ENCODE measurements at places on chromosomes 5 and 9. TPM values are rescaled to one million over a fixed set of nuclear protein-coding genes. Genes with fewer than 3 reads are reported as not detected.

QRFP gene
- not detected for total RNA-seq

SLC4A9 gene
- not detected for total RNA-seq

DNA sequence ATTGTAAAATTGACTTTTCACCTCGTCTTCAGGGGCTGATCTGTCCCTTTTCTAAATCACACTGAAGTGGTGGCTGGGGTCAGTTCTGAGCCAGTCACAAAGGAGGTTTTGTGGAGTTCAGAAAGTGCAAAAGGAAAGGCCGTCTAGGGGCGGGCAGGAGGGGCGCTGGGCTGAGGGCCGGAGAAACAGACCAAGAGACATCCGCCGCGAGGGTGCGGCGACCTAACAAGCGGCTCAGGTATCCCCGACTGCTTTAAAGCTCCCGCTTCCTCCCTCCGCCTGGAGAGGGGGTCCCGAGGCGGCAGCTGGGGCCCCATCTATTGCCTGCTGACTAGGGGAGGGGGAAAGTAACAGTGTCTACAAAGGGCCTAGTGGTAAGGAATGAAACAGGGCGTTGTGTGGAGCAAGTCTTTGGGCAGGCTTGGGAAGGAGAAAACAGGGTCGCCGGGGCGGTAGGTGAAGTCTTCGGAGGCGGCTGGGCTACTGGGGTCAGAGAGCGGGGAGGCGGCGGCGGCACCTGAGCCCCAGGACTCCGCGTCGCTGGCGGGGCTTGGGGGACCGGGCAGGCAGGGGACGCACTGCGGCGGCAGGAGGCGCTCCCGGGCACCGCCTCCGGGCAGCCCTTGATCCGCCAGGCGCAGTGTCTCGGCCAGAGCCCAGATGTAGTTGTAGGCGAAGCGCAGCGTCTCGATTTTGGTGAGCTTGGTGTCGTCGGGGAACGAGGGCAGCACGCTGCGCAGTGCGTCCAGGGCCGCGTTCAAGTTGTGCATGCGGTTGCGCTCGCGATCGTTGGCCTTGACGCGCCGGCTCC is 950 bp downstream of the NEUROG1 start:
- no peaks in the 10 kb centered on the region for H3K27me3 ChIP-seq
- H3K27ac ChIP-seq: no peak overlapping the region
- H3K36me3 ChIP-seq: no peaks in the 10 kb centered on the region
- H3K4me3 ChIP-seq: no peak overlapping the region
- no peak for DNase-seq

DNA sequence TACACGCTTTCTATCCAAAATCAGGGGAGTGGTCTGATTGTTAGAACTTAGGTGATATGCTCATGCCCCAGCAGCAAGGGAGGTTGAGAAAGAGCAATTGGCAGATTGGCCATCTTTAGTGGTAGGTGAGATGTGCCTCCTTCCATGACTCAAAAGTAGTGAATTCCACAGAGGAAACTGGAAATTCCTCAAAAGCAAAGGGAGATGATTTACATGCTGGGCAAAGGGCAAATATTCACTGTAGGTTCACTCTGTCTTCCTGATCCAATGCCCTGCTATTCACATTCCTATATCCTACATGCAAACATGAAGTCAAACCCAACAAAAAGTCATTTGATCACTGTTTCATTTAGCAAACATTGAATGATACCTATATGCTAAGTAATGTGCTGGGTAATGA is 130.1 kb upstream of the ZNF608 start:
- H3K27me3 ChIP-seq: no peaks in the 10 kb centered on the region
- no peak for DNase-seq
- H3K4me1 ChIP-seq: no peaks in the 10 kb centered on the region

DNA sequence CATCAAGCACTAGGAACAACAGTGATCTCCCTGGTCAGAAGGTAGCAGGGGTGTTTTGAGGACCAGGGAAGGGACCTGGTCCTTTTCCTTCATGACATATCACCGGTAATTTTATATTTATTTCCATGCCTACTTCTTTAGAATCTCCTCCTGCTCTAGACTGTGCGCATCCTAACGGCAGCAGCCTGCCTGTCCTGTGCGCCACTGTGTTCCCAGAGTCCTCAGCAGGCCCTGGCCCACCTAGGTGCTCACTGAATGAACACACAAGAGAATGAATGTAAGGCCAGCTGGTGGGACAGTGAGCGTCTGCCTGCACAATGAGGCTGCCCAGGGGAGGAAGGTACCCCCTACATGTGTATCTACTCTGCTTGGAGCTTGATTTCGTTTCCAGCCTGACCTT is 51.5 kb downstream of the C5orf15 start:
- H3K4me3 ChIP-seq: no peak overlapping the region
- no peak for DNase-seq
- no peaks in the 10 kb centered on the region for H3K4me1 ChIP-seq
- no peaks in the 10 kb centered on the region for H3K36me3 ChIP-seq
- H3K27ac ChIP-seq: no peak overlapping the region

TAF11L5 gene
- total RNA-seq: not detected

BARHL1 gene
- total RNA-seq: not detected

GRCh38 chr9:123696476-123696875 is 233.4 kb downstream of the DENND1A start:
- no peaks in the 10 kb centered on the region for H3K27me3 ChIP-seq
- no peak for DNase-seq
- no peak overlapping the region for H3K4me3 ChIP-seq
- no peaks in the 10 kb centered on the region for H3K4me1 ChIP-seq
- no peaks in the 10 kb centered on the region for H3K36me3 ChIP-seq

GRCh38 chr9:137613738-137614523 is 4.9 kb upstream of the EHMT1 start:
- H3K4me3 ChIP-seq: no peak overlapping the region
- H3K27me3 ChIP-seq: no peaks in the 10 kb centered on the region
- H3K36me3 ChIP-seq: no peaks in the 10 kb centered on the region
- no peaks in the 10 kb centered on the region for H3K4me1 ChIP-seq

LHX6 gene
- total RNA-seq: 13.8 TPM

DNA sequence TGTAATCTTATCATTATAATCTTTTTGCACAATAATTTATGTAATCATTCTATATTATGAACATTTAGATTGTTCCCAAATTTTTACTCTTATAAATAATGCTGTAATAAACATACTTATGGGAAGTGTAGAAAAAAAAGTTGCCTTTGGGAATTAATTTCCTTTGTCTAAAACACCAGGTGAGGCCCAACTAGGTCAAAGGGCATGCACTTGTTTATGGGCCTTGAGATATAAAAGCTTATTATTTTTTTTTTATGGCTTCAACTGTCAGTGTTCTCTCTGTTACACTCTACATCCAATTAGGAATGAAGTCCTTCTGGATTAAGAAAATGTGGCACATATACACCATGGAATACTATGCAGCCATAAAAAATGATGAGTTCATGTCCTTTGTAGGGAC is 6.5 kb upstream of the PRLR start:
- H3K27me3 ChIP-seq: no peaks in the 10 kb centered on the region
- H3K36me3 ChIP-seq: no peaks in the 10 kb centered on the region
- no peak overlapping the region for H3K27ac ChIP-seq
- no peak for DNase-seq
- H3K4me1 ChIP-seq: no peaks in the 10 kb centered on the region
- no peak overlapping the region for H3K4me3 ChIP-seq

GRCh38 chr5:127353327-127353726 is 62.7 kb downstream of the MEGF10 start:
- H3K36me3 ChIP-seq: no peaks in the 10 kb centered on the region
- H3K27me3 ChIP-seq: no peaks in the 10 kb centered on the region
- DNase-seq: no peak
- no peak overlapping the region for H3K27ac ChIP-seq
- no peak overlapping the region for H3K4me3 ChIP-seq
- no peaks in the 10 kb centered on the region for H3K4me1 ChIP-seq

CACNA1B gene
- 0.03 TPM for total RNA-seq

DAB2 gene
- total RNA-seq: 255 TPM

DNA sequence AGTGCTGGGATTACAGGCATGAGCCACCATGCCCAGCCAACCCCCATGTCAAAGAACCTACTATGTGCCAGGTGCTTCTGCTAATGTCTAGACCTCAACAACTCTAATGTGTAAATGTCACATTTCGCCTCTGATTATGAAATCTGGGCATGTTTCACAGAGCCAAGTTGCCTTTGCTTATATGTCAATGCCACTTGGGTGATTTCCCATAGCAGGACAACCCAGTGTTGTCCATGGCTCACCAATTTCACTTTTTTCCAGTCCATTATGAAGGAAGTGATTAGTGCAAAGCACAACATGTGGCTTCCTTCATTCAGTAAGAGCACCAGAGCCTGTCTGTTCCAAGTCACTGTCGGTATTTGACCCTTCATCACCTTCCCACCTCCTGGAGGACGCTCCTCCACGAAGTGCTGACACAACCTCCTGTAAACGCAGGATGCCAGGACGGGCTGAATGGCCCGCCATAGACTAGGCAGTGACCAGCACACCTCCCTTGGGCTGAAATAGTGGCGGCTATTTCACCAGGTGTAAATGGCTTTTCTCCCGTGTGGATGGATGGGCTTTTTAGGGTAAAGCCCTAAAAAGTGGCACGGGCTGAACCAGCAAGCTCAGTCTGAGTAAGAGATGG is 962 bp upstream of the PKN3 start:
- no peaks in the 10 kb centered on the region for H3K4me1 ChIP-seq
- H3K36me3 ChIP-seq: no peaks in the 10 kb centered on the region
- no peak overlapping the region for H3K4me3 ChIP-seq
- no peaks in the 10 kb centered on the region for H3K27me3 ChIP-seq
- DNase-seq: no peak

DNA sequence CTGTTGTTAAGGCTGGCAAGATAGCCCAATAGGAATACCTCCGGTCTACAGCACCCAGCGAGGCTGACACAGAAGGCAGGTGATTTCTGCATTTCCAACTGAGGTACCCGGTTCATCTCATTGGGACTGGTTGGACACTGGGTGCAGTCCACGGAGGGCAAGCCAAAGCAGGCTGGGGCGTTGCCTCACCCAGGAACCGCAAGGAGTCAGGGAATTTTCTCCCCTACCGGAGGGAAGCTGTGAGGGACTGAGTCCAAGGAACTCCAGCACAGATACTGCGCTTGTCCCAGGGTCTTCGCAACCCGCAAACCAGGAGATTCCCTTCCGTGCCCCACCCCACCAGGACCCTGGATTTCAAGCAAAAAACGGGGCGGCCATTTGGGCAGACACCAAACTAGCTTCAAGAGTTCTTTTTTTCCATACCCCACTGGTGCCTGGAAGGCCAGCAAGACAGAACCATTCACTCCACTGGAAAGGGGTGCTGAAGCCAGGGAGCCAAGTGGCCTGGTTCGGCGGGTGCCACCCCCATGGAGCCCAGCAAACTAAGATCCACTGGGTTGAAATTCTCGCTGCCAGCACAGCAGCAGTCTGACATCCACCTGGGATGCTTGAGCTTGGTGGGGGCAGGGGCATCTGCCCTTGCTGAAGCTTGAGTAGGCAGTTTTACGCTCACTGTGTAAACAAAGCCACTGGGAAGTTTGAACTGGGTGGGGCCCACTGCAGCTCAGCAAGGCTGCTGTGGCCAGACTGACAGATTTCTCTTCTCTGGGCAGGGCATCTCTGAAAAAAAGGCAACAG is 647.2 kb downstream of the BNC2 start:
- no peaks in the 10 kb centered on the region for H3K36me3 ChIP-seq
- H3K27ac ChIP-seq: no peak overlapping the region
- no peak overlapping the region for H3K4me3 ChIP-seq
- DNase-seq: no peak
